ENCODE measurements at places on chromosomes 11 and 22. TPM values are rescaled to one million over a fixed set of nuclear protein-coding genes. Genes with fewer than 3 reads are reported as not detected.

The KIRREL3 gene
- 0.08 TPM for total RNA-seq

The SLC22A6 gene
- not detected for total RNA-seq

The FAM180B gene
- total RNA-seq: not detected

The MS4A12 gene
- total RNA-seq: 0.21 TPM

The TOMT gene
- not detected for total RNA-seq

The CDKN1C gene
- total RNA-seq: 23.5 TPM

The GRM5 gene
- total RNA-seq: 0.45 TPM

The MPPED2 gene
- total RNA-seq: 15.8 TPM

The SLC22A8 gene
- total RNA-seq: not detected

The STK33 gene
- total RNA-seq: 25.2 TPM

The BCL2L13 gene
- total RNA-seq: 29.7 TPM

The CCDC116 gene
- not detected for total RNA-seq

The MRGPRX3 gene
- total RNA-seq: not detected

The FZD4 gene
- 8.9 TPM for total RNA-seq

The MEI1 gene
- 0.27 TPM for total RNA-seq

The TMPRSS5 gene
- total RNA-seq: not detected

The KRTAP5-2 gene
- not detected for total RNA-seq

The NRIP3 gene
- total RNA-seq: 8.0 TPM

The KRTAP5-8 gene
- total RNA-seq: not detected

The VSTM5 gene
- 0.66 TPM for total RNA-seq

The ALDH3B1 gene
- not detected for total RNA-seq

The FJX1 gene
- total RNA-seq: 18.4 TPM

The HDAC10 gene
- total RNA-seq: 32.4 TPM

The ANKK1 gene
- not detected for total RNA-seq

The SLC22A9 gene
- not detected for total RNA-seq

The KRTAP5-7 gene
- not detected for total RNA-seq

The IL10RA gene
- 0.23 TPM for total RNA-seq

The SPDYC gene
- total RNA-seq: not detected

The SCGB1C1 gene
- total RNA-seq: not detected

The RAG2 gene
- not detected for total RNA-seq

The TYR gene
- not detected for total RNA-seq

The UCP3 gene
- total RNA-seq: 0.21 TPM

All from GM23338 (cell line).